WERI-Rb-1 (cell line): ENCODE measurements at places on chromosomes 7 and 10.
A peak's percentile ranks its signal among the peaks of the same experiment; 100 is the strongest.

GRCh38 chr7:132609906-132610520, 33.7 kb upstream of the PLXNA4 start:
- DNase-seq = no peak

GRCh38 chr10:101816913-101817336, 1.3 kb downstream of the OGA start:
- DNase-seq = no peak

- DNase-seq = no peak
These were observed 7.7 kb downstream of the BBS9 start for GRCh38 chr7:33137103-33137502.

- DNase-seq = peak; percentile 65
These were observed 243.1 kb upstream of the AOAH start for GRCh38 chr7:36967387-36967786.

DNA sequence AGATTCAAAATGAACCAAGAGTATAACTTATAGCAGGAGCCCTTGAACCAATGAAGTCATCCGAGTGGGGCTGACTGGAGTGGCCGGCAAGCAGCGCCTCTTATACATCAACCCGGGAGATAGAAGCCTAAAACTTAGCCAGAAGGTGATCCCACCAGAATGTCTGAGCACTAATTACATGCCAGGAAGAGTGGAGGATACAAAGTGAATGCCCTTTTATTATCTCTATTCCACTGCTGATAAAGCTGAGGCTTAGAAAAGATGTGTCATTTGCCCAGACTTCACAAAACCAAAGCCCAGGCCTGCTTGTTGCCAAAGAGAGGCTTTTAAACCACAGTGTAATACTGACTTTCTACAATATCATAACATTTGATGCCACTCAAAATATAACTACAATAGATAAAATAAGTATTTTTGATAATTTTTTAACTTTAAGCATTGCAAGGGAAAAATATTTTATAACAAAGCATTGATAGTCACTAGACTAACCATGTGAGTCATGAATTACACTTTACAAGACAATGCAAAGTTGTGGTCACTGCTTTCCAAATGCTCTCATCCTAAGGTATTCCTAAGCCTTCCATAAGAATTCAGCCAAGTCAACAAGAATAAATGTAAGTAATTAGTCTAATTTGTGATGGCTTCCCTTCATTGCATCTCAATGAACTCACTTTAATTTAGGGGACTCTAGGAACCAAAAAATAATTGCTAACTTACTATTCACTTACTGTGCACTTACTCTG, 58.6 kb upstream of the ARID5B start:
- DNase-seq = no peak

DNA sequence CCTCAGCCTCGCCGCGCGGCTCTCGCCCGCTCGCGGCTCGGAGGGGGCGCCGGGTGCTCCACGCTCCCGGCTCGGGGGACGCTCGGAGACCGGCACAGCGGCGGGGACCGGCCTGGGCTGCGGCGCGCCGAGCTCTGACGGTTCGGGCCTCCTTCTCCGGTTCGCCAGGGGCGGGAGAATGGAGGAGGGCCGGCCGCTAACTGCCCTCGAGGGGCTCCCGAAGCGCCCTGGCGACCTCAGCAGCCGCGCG, 232 bp upstream of the GRID1 start:
- DNase-seq = no peak

- no peak for DNase-seq
These were observed 34.5 kb upstream of the LYZL1 start for GRCh38 chr10:29254123-29255046.

- DNase-seq = no peak
These were observed 29.7 kb downstream of the FZD9 start for GRCh38 chr7:73463260-73463659.

- no peak for DNase-seq
These were observed 402.9 kb upstream of the GALNT17 start for GRCh38 chr7:70728872-70729552.

DNA sequence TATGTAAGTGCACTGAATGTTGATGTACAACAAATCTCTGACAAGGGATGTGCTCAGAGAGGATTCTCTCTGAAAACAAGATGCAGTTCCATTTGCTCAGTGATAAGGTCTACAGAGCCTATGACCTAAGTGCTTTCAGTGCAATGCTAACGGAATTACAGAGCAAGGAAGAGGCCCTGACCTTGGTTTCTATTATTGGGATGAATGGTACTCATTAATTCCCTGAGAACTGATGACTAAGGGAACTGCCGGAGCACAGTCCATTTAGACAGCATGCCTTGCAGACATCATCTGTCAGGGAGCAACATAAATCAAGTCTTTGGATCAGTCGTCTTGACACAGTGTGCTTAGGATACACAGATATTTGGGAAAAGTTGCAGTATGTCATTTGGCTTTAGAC, 340.8 kb downstream of the PHTF2 start:
- DNase-seq = no peak

DNA sequence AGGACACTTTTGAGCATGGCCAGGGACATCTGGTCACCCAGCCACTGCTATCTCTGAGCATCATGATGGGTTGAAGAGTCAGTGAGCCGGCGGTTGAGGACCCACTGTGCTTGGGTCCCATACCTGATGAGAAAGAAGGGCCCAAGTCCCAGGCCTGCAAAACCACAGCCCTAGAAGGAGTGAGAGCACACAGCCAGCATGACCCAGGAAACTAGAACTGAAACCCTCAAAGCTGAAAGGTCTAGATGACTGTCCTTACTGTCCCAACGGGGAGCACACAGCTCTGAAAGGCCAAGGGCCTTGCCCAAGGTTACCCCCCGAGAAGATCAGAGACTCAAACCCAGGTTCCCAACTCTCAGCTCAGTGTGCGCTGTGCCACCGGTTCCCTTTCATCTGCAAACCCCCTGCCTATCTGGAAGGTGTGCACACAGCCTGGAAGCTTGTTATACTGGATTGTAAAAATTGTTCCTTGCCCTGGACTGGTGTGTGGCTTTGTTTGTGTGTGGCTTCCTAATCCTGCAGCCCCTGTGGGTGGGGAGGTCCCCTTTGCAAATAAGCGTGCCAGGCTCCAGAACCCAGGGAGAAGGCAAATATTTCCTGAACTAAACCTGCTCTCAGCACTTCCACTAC, 22.6 kb upstream of the PSAP start:
- DNase-seq = no peak

GRCh38 chr10:110666673-110667072, 22.5 kb downstream of the RBM20 start:
- DNase-seq = no peak

GRCh38 chr7:155373359-155374273, 75.9 kb downstream of the INSIG1 start:
- no peak for DNase-seq

GRCh38 chr10:23869548-23869947, 339.4 kb upstream of the KIAA1217 start:
- no peak for DNase-seq

DNA sequence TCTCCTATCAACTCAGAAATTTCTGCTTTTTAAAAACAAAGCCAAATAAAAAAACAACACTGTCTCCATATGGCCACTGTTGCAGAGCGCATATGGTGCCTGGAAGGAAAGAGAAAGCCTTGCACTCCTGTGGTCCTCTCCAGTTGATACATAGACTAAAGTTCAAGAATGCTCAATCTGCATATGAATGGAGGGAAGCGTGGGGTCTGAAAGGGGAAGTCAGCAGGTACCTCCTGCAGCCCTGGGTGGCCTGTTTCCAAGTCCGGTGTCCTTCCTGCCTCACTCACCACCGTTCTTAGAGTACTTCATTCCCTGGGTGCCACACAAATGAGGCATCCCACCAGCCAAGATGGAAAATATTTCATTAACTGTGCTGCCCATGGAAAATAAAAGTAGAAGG, 138.3 kb upstream of the PALS2 start:
- DNase-seq = no peak

- peak; percentile 13 for DNase-seq
These were observed 5.4 kb downstream of the SFR1 start for GRCh38 chr10:104127411-104127810.

DNA sequence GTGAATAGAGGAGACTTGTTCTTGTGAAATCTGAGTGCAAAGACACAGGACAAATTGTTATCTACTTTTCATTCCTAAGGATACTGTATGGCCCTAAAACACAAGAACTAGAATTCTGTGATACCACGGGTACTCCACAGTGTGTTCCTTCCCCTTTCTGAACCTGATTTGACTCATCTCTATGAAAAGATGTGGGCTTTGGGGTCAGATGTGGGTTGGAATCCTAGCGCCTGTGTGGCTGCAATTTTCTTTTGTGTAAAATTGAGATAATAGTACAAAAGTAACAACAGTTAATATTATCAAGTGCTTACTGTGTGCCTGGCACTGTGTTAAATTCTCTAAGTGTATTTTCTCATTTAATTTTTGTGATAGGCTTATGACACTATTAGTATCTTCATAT, 8.1 kb downstream of the SRGN start:
- DNase-seq = no peak

- peak; percentile 93 for DNase-seq
These were observed 14.7 kb downstream of the GRID2IP start for GRCh38 chr7:6536262-6537260.

- DNase-seq = no peak
These were observed 12.8 kb upstream of the HERC4 start for GRCh38 chr10:68087685-68088401.

- no peak for DNase-seq
These were observed 12.4 kb upstream of the SEMA3A start for GRCh38 chr7:84207025-84207424.

DNA sequence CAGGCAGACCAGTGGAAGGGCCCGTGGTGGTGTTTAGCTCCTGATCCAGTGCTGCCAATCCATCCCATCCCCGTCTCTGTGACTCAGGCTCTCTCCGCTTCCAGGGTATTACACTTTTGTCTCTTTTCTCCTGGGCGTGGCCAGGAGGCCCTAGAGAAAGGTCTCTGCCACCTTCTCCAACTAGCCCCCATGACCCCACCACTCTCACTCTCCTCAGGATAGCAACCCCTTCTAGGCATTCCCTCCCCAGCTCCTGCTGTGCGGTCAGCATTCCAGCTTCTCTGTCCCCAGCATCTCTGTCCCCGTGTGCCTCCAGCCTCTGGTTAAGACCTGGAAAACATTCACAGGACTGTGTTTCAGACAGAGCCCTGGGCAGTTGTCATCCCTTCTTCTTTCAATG, 36.2 kb upstream of the R3HCC1L start:
- no peak for DNase-seq

DNA sequence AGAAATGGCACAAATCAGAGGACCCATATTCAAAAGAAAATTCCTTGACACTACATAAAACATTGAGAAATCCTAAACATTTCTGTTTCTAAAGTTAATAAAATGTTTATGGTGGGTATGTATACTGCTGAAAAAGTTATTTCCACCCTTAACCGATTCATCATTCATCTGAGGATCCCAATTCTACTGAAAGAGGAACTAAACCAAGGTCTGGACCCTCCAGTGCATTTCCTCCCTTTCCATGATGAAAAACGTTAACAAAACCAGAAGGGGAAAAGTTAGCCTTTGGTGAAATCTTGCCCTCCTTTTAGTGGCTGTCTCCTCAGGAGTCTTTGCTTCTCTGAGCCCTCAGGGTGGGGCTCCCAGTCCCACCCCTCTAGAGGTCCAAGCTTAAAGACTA, 144.5 kb upstream of the ASAH2 start:
- DNase-seq = no peak

- no peak for DNase-seq
These were observed 165.9 kb downstream of the DNAJB6 start for GRCh38 chr7:157502701-157503111.

DNA sequence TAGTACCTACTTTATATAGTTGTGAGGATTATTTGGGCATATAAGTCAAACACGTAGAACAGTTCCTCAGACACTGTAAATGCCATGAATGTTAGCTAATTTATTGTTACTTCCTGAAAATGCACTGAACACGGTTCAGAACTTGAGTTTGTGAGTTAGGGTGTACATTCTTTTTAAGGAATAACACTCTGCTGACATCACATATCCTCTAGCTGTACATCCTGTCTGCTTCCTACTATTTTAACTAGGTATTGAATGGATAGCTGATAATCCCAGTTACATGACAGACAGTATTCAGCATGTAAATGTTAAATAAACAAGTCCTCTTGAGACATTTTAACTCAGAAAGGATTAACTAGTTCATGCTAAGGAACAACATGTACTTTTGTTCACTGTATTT, 16.0 kb downstream of the SAMD8 start:
- DNase-seq = no peak

GRCh38 chr7:5377816-5378215, 45.8 kb downstream of the TNRC18 start:
- DNase-seq = no peak

DNA sequence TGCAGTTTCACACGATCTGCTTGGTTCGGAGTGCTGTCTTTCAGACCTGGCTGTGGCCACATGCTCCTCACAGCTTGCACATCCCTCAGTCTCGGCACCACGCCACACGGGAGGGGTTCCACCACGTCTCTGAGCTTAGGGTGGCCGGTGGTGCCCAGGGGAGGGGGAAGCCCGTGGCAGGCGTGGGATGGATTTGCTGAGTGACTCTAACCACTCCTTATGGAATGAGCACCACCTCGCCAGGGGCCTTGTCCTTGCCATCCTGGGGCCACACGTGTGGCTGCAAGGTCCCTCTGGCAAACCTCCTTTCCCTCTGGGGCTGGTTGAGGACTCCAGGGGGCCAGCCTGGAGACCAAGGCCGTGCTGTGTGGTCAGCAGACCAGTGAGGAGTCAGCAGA, 29.1 kb upstream of the FAM20C start:
- DNase-seq = no peak

DNA sequence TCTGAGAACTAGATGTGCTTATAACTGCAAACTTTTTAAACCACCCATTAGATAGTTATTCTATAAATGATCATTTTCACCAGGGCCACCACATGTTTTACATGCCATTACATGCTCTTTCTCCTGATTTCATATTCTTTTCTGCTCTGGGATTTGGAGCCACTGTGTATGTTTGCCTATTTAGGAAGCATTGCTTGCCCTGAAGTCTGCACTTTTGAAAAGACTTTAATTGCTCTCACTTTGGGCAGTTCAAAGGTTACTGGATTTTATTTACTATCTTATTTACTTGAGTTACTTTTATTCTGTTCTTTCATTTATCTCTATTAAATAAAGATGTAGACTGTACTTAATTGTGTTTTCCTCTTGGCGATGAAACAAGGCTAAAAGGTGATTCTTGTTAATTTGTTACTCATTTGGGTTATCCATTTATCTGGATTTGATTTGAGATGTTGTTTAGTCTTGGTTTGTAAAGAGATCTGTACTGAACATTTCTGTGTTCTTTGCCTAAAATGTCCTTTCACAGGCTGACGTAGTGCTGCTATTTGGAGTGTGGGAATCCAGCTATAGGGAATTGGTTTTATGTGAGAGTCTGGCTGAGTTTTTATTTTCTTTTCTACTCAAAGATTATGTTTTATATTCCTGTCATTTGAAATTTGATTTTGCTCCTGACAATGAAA, 88.8 kb downstream of the SUGCT start:
- DNase-seq = no peak

- DNase-seq = no peak
These were observed 692.7 kb downstream of the MAGI2 start for GRCh38 chr7:78760620-78761355.

- DNase-seq = no peak
These were observed 59.8 kb downstream of the DNAJC1 start for GRCh38 chr10:21943633-21944265.

- DNase-seq = no peak
These were observed 663 bp downstream of the MACC1 start for GRCh38 chr7:20216406-20217036.

GRCh38 chr10:132528064-132528691, 9.4 kb upstream of the INPP5A start:
- DNase-seq = no peak

- no peak for DNase-seq
These were observed 51.2 kb upstream of the TMEM248 start for GRCh38 chr7:66869660-66870450.

- DNase-seq = no peak
These were observed 495 bp downstream of the EIF3B start for GRCh38 chr7:2354939-2355704.
